ENCODE measurements at places on chromosomes 12 and 14. TPM values are rescaled to one million over a fixed set of nuclear protein-coding genes. Genes with fewer than 3 reads are reported as not detected.

Gene LIN7A
- total RNA-seq, result 12.8 TPM

Gene NPFF
- not detected for total RNA-seq

Gene FAM186B
- 0.34 TPM for total RNA-seq

Gene TMCC3
- 14.7 TPM for total RNA-seq

Gene LTBP2
- total RNA-seq, result 93.3 TPM

Gene SPRYD3
- 41.9 TPM for total RNA-seq

Gene PLEKHG3
- total RNA-seq, result 49.2 TPM

GRCh38 chr14:57485635-57486034, 8.0 kb downstream of the CCDC198 start:
- H3K27me3 ChIP-seq, result no peaks in the 10 kb centered on the region
- H3K36me3 ChIP-seq, result no peaks in the 10 kb centered on the region
- no peak overlapping the region for H3K4me3 ChIP-seq
- no peak for DNase-seq

GRCh38 chr12:70077441-70077840, 165.8 kb upstream of the CNOT2 start:
- no peak for DNase-seq
- H3K27ac ChIP-seq, result no peak overlapping the region

DNA sequence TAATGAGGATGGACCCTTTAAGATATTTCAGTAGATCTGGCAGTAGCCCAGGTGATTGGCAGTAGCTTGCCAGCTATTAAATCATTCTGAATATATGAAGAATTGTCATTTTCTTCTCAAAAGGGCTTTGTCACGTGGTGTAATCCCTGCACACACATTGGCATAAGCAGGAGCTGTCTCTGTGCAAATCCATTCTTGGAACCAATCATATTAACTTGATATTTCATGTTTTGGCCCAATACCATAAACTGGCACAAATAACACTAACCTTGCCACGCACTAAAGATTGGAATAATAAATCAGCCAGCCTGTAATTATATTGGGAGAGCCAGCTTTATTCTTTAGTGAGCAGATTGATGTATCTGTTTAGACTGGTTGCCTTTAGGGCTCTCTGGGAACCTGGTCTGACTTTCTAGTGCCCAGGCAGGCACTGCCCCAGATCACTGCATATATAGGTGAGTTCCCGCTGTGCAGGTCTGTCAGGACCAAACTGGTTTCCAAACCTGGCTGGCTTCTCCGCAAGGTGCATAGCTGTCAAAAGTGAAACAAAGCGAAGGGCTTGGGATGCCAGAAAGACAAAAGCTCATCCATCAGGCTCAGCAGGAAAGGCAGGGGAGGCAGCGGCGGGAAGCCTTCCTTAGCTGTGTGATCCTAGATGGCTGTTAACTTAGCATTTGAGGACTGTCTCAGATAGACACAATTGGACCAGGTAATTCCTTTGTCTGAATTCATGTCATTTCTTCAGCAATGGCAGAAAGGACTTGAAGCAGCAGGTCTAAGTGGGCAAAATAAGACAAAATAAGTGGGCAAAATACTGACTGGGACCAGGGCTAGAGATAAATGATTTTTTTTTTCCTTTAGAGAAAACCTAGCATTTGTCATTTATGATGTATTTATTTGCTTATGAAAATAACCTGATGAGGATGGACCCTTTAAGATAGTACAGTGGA, 128.8 kb upstream of the DYRK2 start:
- H3K27me3 ChIP-seq, result no peaks in the 10 kb centered on the region
- DNase-seq, result no peak
- H3K4me3 ChIP-seq, result no peak overlapping the region
- H3K4me1 ChIP-seq, result no peaks in the 10 kb centered on the region
- H3K36me3 ChIP-seq, result no peaks in the 10 kb centered on the region

GRCh38 chr12:71440763-71441748, 1.5 kb downstream of the LGR5 start:
- peaks cover 23% of the 10 kb centered on the region for H3K4me1 ChIP-seq
- no peaks in the 10 kb centered on the region for H3K36me3 ChIP-seq
- H3K27ac ChIP-seq, result no peak overlapping the region
- no peak for DNase-seq
- H3K27me3 ChIP-seq, result no peaks in the 10 kb centered on the region

- no peaks in the 10 kb centered on the region for H3K4me1 ChIP-seq
- no peak overlapping the region for H3K27ac ChIP-seq
- no peak overlapping the region for H3K4me3 ChIP-seq
- no peaks in the 10 kb centered on the region for H3K27me3 ChIP-seq
These were observed 145.8 kb upstream of the SOX5 start for GRCh38 chr12:24095245-24095644.

- no peaks in the 10 kb centered on the region for H3K36me3 ChIP-seq
- DNase-seq, result no peak
- no peak overlapping the region for H3K27ac ChIP-seq
- H3K4me3 ChIP-seq, result no peak overlapping the region
These were observed 161.0 kb downstream of the CEP128 start for GRCh38 chr14:80780500-80780899.

GRCh38 chr14:100100032-100100703, 34.9 kb downstream of the EVL start:
- H3K4me3 ChIP-seq, result no peak overlapping the region
- peaks cover 25% of the 10 kb centered on the region for H3K4me1 ChIP-seq
- no peaks in the 10 kb centered on the region for H3K27me3 ChIP-seq
- peaks cover 10% of the 10 kb centered on the region for H3K36me3 ChIP-seq

DNA sequence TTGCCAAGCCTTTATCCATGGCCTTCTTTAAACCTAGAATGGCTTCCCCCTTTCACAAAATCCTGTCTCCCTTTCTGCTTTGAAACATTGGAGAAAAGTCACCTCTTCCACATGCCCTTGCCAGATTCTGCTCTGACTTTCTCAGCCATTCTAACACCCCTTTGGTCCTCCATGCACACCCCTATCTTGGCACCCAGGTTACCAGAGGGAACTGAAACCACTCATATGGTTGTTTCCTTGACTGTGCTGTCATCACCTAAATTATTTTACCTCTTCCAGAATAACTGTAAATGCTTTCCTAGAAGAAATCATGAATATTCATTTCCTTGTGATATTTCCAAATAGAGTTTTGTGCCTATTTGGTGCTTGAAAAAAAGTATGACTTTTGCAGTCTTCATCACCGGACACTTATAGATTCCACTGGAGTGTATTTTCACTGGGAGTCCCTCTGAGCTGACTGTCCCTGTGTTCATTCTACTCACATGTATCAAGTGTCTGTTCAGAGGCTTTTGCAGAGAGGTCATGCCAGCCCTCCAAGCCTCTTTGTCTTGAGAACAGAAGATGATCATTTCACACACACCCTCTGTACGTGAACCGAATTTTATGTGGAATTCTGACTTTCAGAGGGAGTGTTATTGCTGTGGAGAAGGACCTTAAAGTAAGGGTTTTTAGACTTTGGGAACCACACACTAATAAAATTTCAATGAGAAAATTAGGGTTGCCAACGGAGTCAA, 74.1 kb downstream of the PLXNC1 start:
- no peak for DNase-seq
- H3K36me3 ChIP-seq, result no peaks in the 10 kb centered on the region
- H3K27me3 ChIP-seq, result no peaks in the 10 kb centered on the region
- H3K27ac ChIP-seq, result no peak overlapping the region
- H3K4me1 ChIP-seq, result no peaks in the 10 kb centered on the region
- H3K4me3 ChIP-seq, result no peak overlapping the region

GRCh38 chr14:57031474-57031873, 221.2 kb upstream of the OTX2 start:
- H3K4me3 ChIP-seq, result no peak overlapping the region
- no peaks in the 10 kb centered on the region for H3K27me3 ChIP-seq
- H3K36me3 ChIP-seq, result no peaks in the 10 kb centered on the region
- no peaks in the 10 kb centered on the region for H3K4me1 ChIP-seq

- no peaks in the 10 kb centered on the region for H3K36me3 ChIP-seq
- no peak for DNase-seq
- H3K27me3 ChIP-seq, result no peaks in the 10 kb centered on the region
- peaks cover 58% of the 10 kb centered on the region for H3K4me1 ChIP-seq
These were observed 13.6 kb downstream of the MED13L start for GRCh38 chr12:116263844-116264243.

- no peak overlapping the region for H3K27ac ChIP-seq
- H3K4me1 ChIP-seq, result peaks cover 20% of the 10 kb centered on the region
- H3K27me3 ChIP-seq, result no peaks in the 10 kb centered on the region
- H3K4me3 ChIP-seq, result no peak overlapping the region
- DNase-seq, result no peak
These were observed 3.5 kb downstream of the C12orf75 start for GRCh38 chr12:105334001-105334400.

GRCh38 chr12:52342781-52343490, 21.7 kb upstream of the KRT83 start:
- no peaks in the 10 kb centered on the region for H3K27me3 ChIP-seq
- H3K4me3 ChIP-seq, result no peak overlapping the region
- H3K4me1 ChIP-seq, result peaks cover 3% of the 10 kb centered on the region
- no peak overlapping the region for H3K27ac ChIP-seq
